ENCODE measurements at places on chromosomes 1 and 21.

GRCh38 chr1:234542211-234542850 lies 63.4 kb upstream of the TARBP1 start:
- no peak for DNase-seq

DNA sequence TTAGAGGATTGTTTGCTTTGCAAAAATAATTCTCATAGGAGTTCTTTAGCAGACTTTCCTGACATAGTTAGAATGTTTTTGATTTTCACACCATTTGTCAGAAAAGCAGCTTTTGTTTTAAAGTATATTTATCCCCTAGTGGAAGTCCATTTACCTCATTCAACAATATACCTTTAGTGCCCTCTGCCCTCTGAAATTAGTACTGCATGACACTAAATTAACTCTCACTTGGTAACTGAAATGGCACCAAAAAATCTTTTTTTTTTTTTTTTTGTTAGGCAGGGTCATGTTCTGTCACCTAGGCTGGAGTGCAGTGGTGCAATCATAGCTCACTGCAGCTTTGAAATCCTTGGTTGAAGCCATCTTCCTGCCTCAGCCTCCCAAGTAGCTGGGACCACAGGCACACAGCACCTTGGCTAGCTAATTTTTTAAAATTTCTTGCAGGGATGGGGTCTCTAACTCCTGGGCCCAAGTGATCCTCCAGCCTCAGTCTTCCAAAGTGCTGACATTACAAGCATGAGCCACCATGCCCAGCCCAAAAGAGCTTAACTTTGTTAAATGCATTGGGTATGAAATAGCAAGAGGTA lies 13.6 kb downstream of the LRRC42 start:
- peak; percentile 75 for DNase-seq

- no peak for DNase-seq
Measured at GRCh38 chr1:162952956-162953355, 92.0 kb upstream of the CCDC190 start.

DNA sequence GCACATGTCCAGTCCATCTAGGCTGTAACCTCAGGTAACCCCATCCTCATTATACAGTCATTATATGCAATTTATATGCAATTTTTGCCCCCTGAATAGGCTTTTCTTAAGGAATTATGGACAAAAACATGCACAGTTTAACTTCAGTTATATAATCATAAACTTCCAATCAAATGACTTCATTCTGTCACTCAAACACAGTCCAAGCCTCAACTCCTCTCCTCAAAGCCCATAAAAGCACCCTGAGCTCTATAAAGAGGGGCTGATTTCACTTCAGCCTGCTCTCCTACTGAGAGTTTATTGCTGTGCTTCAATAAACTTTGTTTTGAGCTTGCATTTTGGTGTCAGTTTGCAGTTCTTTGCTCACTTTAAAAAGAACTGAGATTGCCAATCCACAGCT lies 1805.5 kb downstream of the BRINP3 start:
- DNase-seq, result no peak

GRCh38 chr1:99645203-99645602 lies 710 bp upstream of the PALMD start:
- DNase-seq, result no peak

GRCh38 chr21:14483296-14483695 lies 62.8 kb downstream of the SAMSN1 start:
- DNase-seq, result no peak
